ENCODE measurements at places on chromosomes 7 and 10.

GRCh38 chr7:37369906-37370305 lies 78.8 kb downstream of the ELMO1 start:
- no peaks in the 10 kb centered on the region for H3K27me3 ChIP-seq
- H3K36me3 ChIP-seq: peaks cover 18% of the 10 kb centered on the region
- no peak for DNase-seq
- H3K27ac ChIP-seq: peak overlapping the region; percentile 53
- peaks cover 72% of the 10 kb centered on the region for H3K4me1 ChIP-seq

DNA sequence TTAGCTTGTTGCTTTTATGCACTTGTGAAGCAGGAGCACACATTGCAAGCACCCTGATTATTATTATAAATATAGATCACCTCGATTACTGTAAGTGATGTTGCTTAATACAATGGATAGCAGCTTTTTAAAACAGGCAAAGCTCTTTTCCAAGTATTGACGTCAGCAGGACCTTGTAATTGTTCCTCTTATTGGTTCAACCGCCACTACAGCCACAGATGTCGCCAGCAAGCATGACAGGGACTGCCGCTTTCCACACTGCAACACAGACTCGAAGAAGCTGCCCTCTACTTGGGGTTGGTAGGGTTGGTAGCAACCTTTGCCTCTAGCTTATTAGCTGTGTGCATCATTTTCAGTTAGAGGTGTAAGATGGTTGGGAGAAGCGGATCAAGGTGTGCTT lies 167.6 kb downstream of the ZNF365 start:
- H3K27ac ChIP-seq: no peak overlapping the region
- no peak overlapping the region for H3K4me3 ChIP-seq
- no peak for DNase-seq

- peaks cover 25% of the 10 kb centered on the region for H3K36me3 ChIP-seq
- no peak overlapping the region for H3K4me3 ChIP-seq
- no peaks in the 10 kb centered on the region for H3K27me3 ChIP-seq
- no peak for DNase-seq
Observed at GRCh38 chr7:112897839-112898431, 107.7 kb upstream of the TMEM168 start.

DNA sequence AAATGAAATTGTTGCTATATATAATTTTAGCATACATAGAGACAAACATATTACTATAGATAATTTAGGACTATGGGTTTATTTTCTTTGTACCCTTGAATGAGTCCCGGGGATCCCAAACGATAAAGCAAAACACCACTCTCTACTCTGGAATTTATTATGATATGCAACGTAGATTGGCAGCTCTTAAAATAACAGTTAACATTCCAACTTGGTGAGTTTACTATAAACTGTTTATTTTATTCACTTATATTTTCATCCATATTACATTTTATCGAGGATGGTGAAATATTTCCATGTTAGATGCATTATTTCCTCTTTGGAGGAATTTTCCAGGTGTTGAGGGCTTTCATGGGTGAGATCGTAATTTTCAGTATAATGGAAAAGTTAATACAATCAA lies 138.7 kb upstream of the DGKB start:
- H3K4me1 ChIP-seq: no peaks in the 10 kb centered on the region
- no peaks in the 10 kb centered on the region for H3K36me3 ChIP-seq
- DNase-seq: no peak
- no peak overlapping the region for H3K27ac ChIP-seq

GRCh38 chr10:110919971-110920881 lies 822 bp downstream of the SHOC2 start:
- H3K27ac ChIP-seq: peak overlapping the region; percentile 61
- peak overlapping the region; percentile 88 for H3K4me3 ChIP-seq
- H3K27me3 ChIP-seq: no peaks in the 10 kb centered on the region
- peaks cover 61% of the 10 kb centered on the region for H3K4me1 ChIP-seq

GRCh38 chr10:28717656-28718201 lies 40.4 kb downstream of the BAMBI start:
- H3K27ac ChIP-seq: no peak overlapping the region
- peaks cover 2% of the 10 kb centered on the region for H3K4me1 ChIP-seq
- H3K36me3 ChIP-seq: no peaks in the 10 kb centered on the region
- H3K27me3 ChIP-seq: peaks cover 25% of the 10 kb centered on the region
- DNase-seq: no peak

DNA sequence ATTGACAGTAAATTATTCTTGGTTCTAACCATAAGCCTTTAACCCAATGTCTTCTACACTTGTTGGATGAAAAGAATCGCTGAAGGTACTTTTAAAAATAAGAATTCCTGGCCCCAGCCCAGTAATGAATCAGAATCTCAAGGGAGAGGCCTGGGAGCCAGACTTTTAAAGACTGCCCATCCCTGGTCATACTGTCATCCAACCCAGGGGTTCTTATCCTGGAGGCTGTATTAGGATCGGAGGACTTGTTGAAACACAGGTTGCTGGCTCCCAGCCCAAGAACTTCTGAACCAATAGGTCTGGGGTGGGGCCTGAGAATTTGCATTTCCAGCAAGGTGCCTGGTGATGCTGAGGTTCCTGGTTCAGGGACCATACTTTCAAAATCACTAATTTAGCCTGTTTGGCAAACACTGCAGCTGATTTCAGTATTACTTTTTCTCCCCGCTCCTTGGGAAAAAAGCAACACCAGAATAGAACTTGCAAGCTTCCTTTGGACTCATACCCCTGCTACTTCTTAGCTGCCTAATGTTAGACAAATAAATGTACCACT lies 79.5 kb upstream of the FAM133B start:
- peaks cover 67% of the 10 kb centered on the region for H3K36me3 ChIP-seq
- H3K27ac ChIP-seq: no peak overlapping the region
- H3K4me3 ChIP-seq: no peak overlapping the region
